ENCODE measurements at places on chromosomes 13 and 19.

GRCh38 chr13:47794963-47795362, 206.1 kb downstream of the SUCLA2 start:
- DNase-seq, result peak; percentile 22

DNA sequence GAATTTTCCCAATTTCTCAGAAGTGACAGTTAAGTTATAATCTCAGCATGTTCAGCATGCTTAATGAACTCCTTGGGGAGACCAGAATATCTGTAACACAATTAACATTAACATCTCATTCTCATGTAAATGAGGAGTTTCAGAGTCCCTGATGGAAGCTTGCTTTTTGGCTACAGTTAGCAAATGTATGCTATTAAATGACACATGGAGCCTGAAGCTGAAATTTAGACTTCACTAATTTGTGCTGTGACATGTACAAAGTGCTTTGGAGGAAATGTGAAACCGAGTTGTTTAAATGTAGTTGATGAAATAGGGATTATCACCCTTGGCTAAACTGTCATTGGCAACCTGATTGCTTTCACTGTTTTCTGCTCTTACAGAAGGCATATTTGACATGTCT, 2265.1 kb upstream of the PCDH20 start:
- DNase-seq, result no peak

- no peak for DNase-seq
Observed at GRCh38 chr19:2774953-2775555, 8.0 kb downstream of the SGTA start.

DNA sequence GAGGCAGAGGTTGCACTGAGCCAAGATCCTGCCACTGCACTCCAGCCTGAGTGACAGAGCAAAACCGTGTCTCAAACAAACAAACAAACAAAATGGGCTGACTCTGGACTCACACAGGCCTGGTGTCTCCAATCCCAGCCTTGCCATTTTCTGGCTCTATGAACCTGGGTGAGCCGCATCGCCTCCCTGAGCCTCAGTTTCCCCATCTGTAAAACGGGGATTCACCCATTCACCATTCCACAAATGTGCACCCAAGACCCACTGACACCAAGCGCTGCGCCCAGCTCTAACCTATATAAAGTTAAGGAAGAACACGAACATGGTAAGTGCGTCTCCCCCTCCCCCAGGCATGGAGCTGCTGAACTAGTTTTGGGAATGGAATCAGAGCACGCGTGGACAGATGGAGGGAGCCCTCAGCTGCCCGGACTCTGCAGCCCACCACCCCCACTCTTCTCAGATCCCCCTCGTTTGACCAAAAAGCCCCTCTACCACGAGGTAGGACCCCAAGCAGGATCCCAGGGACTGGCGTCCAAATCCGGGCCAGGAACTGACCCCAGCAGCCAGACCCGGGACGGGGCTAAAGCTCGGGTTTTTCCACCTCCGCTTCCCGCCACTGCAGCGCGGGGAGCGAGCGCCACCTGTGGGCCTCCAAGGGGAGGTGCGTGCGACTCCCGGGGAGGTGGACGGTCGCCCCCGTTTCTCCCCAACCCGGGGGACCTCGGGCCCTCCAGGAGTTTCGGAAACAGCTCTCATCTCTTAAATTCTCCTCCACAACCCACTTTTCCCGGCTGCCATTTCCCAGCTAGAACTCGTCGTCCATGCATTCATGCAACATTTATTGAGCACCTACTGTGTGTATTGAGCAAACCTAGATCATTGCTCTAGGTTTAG, 33.0 kb upstream of the ADGRE5 start:
- DNase-seq, result peak; percentile 43

DNA sequence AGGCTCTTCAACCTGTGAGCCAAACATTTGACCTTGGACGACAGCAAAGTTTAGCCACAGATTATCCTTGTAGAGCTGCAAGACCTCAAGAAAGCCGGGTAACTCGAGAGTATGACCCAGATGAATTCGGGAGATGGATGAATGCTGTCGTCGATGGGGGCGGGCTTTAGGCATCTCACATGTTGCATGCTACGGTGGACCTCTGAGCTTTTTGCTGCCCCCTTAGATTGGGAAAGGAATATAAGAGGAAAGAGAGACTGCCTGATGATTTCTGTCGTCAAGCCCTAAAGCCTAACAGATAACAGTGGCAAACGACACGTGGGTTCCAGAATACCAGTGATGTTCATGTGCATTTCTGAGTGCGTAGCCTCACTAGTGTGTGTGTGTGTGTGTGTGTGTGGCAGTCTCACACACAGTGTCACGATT, 730 bp upstream of the ABCC4 start:
- DNase-seq, result peak; percentile 51

DNA sequence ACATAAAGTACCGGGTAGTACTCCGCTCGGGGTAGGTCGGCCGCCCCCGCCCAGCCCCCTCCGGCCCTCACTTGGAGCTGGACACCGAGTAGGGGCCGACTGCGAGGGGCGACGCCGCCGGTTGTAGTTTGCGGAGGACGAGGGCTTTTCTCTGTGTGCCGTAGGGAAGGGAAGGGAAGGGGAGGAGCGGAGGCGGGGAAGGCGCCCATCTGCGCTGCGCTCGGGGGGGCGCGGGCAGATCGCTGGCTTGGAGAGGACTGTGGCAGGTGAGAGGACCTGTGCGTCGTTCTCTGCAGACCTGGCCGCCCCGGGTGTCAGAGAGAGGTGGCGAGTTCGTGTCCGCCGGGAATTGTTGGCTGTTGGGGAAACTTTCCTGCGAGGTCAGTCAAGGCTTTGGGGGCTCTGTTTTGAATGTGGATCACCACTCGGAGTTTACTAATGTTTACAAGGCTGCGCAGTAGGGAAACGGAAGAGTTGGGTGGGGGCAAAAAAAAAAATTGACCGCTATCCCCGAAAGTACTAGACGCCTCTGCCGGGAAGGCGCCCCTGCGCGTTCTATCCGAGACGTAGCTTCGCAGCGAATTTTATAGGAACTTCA, 1.4 kb downstream of the ING1 start:
- peak; percentile 39 for DNase-seq

DNA sequence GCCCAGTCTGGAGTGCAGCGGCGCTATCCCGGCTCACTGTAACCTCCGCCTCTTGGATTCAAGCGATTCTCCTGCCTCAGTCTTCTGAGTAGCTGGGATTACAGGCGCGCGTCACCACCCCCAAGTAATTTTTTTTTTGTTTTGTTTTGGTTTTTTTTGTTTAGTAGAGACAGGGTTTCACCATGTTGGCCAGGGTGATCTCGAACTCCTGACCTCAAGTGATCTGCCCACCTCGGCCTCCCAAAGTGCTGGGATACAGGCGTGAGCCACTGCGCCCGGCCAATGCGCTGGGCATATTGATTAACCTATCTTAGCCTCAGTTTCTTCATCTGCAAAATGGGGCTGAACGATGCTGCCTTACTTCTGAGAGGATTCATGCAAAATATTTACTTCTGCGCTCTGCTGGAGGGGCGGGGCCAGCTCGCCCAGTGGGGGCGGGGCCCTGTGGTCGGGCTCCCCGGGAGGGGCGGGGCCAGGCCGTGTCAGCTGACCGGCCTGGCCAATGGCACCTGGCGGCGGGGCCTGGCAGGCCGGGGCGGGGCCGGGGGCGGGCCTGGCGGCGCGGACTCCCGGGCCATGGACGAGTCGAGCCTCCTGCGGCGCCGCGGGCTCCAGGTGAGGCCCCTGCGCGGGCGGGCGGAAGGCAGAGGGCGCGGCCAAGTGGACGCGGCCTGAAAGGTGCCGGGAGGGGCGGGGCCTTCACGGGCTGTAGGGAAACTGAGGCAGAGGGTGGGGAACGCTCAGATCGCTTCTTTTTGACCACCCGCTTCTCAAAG, at the start of gene MAST3:
Gene MAST3, plus strand, starts transcription at position 562 of the 776 bp plus-strand sequence. Its CDS starts 15 bp downstream, at position 577.
- DNase-seq, result peak; percentile 72

GRCh38 chr19:8558325-8558724, 18.9 kb downstream of the MYO1F start:
- no peak for DNase-seq

DNA sequence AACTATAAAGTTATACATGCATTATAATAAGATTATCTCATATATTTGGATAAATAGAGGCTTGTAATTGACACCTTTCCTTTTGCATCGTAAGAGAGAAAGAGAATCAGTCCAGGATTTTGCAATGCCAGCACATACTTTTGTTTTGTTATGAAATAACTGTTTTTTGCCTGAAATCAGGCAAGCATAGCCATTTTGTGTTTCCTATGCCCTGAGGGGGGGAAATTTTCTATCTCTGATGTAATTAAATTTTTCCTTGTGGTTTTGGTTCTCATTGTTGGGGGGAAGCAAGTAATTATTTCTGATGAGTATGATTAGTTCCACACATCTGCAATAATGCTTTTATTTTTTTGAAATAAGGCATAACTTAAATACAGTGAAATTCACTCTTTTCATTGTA, 229.4 kb downstream of the NDFIP2 start:
- peak; percentile 72 for DNase-seq

- DNase-seq, result no peak
Observed at GRCh38 chr19:52640916-52641315, 2.8 kb upstream of the ZNF83 start.

GRCh38 chr19:48149430-48149829, 20.7 kb downstream of the LIG1 start:
- no peak for DNase-seq

- no peak for DNase-seq
Observed at GRCh38 chr13:46079770-46080169, 25.1 kb downstream of the CPB2 start.

GRCh38 chr13:26599860-26600259, 42.4 kb downstream of the WASF3 start:
- DNase-seq, result no peak

DNA sequence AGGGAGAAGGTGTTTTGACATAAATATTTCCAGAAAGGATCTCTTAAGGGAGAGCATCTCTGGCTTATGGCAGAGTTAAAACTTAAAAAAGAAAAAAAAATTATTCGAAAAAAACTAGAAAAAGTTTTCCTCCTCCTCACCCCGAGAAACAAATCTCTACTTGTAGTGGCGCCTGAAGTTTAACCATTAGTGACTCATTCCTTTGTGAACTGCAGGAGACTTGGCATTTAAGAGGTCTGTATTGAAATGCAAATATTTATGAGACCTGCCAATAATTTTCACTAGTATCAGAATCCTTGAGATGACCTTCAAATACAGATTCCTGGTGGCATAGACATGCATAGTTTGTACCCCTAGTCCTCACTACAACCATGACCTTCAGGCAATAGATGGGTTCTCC, 64.9 kb upstream of the MED4 start:
- no peak for DNase-seq

DNA sequence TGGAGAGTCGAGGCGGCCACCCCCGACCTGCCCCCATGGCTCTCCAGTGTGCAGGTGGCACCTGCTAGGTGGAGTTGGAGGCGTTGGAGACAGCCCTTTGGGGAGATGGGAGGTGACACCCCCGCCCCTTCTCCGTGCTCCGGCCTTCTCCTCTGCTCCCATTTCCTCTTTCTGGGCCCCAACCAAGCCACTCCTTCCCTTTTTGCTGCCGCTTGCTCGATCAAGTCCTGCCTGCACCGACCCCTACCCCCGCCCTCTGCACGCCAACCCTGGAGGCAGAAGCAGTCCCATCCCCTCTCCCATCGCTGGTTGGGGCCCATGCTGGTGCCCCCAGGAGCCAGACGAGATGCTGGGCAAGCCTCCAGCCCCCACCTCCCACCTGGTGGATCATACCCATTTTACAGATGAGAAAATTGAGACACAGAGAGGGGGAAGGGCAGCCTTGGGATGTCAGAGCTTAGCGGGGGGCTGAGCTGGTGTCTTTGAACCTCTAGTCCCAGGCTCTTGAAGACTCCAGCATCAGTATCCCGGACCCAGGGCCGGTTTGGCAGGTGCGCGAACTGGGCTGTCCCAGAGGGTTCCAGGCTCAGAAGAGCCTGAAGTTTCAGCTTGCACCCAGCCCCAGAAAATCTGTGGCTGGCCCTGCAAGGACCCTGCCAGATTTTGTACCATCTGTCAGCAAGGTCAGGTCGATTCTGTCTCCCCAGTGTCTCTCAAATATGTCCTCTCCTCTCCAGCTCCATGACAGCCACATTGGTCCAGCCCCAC, 10.3 kb downstream of the GNA15 start:
- DNase-seq, result no peak

DNA sequence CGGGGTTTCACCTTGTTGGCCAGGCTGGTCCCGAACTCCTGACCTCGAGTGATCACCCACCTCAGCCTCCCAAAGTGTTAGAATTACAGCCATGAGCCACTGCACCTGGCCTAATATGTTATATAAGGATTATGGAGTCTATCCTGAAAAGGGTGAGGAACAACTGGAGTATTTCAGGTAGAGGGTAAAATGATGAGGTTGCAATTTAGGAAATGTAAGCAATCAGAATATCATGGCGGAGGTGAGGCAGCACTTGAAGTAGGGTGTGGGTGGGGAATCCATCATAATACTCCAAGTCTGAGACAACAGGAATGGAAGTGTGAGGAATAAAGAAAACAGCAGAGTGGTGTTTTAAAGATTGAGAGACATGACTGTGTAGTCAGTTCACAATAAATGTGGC, 582.2 kb downstream of the FGF9 start:
- DNase-seq, result no peak

- DNase-seq, result no peak
Observed at GRCh38 chr13:31330236-31330635, 130.5 kb downstream of the B3GLCT start.

- DNase-seq, result no peak
Observed at GRCh38 chr19:39543477-39543857, 3.5 kb upstream of the EID2 start.

DNA sequence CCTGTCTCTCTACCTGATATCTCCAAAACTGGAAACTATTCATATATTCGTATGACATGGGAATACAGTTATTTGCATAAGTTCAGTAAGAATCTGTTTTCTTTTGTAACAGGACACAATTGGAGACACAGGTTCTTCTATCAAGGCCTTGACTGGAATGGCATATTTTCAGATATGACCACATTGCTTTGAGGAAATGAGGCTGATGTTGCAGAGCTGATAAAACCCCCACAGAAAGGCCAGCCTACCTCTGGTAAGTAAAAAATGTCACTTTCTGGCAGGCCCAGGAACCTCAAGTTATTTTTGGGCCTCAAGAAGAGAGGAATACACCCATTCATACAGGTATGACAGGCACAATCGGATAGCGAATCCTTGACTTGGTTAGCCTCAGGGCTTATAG, 29.5 kb upstream of the KBTBD6 start:
- DNase-seq, result no peak

Measured in fibroblast of skin of right quadriceps (primary cell).